ENCODE measurements at places on chromosomes 5 and 9.
A peak's percentile ranks its signal among the peaks of the same experiment; 100 is the strongest.

DNA sequence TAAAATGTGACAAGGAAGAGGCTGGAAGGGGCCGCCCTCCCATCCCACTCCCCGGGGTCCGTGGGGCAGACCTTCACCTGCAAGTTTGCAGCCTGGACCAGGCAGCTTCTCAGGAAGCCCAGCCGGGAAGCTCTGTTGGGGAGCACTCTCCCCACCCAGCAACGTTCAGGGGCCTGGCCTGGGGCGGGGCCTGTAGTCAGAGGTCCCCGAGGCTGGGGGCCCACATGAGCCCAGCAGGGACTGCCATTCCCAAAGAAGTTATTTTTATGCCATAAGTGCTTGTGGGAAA lies 32.7 kb upstream of the NOTCH1 start:
- DNase-seq: no peak

DNA sequence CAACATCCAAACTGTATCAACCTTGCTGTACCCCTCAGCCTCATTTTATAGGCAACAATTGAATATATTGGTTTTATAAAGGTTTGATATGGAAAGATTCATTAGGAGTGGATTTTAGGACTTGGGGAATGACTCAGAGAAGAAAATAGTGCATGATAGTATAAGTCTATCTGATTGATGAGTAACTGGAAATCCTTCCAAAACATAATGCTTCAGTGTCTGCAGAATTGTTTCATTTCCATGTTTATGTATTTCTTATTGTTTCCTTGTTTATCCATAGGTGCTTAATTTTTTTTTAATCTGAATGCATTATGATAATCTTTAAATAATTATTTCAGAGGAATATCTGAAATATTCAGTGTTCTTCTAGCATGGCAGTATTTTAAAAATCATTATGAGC lies 12.6 kb downstream of the JAK2 start:
- no peak for DNase-seq

DNA sequence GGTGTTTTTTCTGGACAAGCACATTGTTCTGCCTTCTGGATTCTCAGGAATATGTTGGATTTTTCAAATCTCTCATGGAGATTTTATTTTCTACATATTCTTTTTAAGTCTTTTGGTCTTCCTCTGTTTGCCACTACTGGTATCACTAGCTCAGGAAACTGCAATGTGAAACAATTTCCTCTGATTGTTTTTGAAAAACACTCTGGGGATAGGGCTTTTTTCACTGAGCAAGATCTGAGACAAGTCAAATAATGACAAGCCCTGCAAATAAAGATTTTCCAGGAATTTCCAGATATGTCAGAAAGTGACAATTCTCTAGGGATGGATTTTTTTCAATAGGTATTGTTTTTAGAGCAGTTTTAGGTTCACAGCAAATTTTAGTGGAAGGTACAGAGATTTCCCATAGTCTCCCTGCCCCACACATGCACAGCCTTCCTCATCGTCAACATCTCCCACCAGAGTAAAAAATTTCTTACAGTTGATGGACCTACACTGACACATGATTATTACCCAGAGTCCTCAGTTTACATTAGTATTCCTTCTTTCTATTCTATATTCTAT lies 86.9 kb upstream of the TMEM161B start:
- no peak for DNase-seq

- no peak for DNase-seq
These were observed 46.4 kb downstream of the SH3RF2 start for GRCh38 chr5:145982572-145983318.

DNA sequence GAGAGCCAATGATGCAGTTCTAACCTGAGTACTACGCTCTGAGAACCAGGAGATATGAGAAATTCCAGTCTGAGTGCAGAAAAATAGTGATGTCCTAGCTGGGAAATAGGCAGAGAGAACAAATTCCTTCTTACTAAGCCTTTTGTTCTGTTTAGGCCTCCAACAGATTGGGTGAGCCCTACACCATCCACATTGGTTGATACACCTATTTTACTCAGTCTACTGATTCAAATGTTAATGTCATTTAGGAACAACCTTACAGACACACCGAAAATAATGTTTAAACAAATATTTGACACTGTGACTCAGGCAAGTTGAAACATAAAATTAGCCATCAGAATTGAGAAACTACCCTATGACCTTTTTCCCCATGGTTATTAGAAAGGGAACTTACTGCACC lies 333.9 kb upstream of the IZUMO3 start:
- no peak for DNase-seq

- no peak for DNase-seq
These were observed 15.3 kb downstream of the MYMK start for GRCh38 chr9:133509179-133510083.

- no peak for DNase-seq
These were observed 208.5 kb downstream of the ROR2 start for GRCh38 chr9:91741522-91741921.

DNA sequence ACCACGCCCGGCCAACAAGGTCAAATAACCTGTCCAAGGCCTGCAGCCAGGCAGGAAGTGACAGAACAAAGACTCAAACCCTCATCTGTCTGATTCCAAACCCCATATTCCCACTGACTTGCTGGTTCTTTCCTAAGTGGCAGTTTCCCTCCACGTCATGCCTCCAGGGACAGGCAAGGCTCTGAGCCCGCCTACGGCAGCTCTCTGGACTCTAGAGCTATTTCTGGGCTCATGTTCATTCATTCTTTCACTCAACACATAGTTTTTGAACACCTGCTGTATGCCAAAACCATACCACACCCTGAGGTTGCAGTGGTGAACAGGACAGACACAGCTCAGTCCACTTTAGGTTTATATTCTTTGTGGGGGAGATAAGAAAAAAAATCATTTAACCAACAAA lies 5.2 kb upstream of the FBP1 start:
- DNase-seq: no peak

DNA sequence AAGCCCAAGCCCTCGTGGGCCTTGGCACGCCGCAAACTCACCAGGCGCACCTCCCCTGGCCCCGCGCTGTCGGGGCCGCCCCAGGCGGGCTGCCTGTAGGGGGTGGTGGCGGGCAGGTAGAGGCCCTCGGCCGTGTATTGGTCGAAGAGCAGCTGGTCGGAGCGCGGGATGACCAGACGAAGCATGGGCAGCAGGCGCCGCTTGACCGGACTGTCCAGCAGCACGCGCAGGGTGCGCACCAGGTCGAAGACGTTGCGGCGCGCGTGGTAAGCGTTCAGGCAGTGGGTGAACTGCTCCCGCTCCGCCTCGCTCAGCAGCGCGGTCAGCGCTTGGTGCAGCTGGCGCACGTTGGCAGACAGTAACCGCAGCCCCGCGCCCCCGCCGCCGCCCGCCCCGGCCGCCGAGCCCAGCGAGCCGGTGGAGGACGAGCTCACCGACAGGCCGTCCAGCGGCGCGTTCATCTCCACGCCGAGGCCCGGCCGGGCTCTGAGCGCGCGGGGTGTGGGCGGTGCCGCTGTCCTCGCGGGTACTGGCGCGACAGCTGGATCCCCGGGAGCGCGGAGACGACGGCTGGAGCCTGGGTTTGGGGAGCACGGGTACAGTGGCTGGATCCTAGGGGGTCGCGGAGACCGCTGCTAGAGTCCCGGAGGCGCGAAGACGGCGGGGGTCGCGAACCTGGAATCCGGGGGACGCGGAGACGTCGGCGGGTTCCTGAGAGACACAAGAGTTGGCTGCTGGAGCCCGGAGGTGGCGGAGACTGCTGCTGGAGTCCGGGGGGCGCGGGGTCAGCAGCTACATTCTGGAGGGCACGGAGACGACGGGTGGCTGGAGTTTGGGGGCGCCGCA lies 709 bp downstream of the WHRN start:
- DNase-seq: no peak

DNA sequence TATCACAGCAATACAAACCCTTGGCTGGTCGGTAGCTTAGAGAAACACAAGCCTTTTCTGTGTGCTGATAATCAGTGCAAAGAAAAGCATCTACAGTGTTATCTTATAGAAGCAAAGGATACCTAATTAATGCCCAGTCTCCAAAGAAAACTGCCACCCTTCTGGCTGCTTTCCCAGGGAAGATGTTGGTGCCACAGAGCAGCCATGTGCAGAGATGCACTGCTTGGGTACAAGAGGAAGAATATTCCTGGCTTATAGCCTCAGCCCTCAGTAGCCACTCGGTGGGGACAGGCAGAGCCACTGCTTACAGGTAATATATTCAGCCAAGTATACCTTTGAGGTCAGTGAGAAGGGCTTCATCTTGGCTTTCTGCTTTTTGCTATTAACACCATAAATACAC lies 185.3 kb downstream of the PCSK1 start:
- DNase-seq: no peak

DNA sequence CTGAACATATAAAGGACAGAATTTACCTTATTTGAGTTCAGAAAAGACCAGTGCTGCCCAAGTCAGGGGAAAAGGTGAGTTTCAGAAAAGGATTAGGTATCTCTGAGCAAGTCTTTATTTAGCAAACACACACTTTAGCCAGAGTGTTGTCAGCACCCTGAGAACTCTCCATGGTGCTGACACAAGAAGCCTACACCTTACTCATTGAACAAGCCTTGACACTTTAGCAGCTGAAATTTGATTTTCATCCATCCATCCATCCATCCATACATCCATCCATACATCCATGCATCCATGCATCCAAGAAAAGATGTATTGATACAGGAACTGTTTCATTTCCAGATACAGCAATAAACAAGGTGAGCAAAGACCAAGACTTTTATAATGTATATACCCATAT lies 311.2 kb downstream of the TRIM32 start:
- DNase-seq: no peak

DNA sequence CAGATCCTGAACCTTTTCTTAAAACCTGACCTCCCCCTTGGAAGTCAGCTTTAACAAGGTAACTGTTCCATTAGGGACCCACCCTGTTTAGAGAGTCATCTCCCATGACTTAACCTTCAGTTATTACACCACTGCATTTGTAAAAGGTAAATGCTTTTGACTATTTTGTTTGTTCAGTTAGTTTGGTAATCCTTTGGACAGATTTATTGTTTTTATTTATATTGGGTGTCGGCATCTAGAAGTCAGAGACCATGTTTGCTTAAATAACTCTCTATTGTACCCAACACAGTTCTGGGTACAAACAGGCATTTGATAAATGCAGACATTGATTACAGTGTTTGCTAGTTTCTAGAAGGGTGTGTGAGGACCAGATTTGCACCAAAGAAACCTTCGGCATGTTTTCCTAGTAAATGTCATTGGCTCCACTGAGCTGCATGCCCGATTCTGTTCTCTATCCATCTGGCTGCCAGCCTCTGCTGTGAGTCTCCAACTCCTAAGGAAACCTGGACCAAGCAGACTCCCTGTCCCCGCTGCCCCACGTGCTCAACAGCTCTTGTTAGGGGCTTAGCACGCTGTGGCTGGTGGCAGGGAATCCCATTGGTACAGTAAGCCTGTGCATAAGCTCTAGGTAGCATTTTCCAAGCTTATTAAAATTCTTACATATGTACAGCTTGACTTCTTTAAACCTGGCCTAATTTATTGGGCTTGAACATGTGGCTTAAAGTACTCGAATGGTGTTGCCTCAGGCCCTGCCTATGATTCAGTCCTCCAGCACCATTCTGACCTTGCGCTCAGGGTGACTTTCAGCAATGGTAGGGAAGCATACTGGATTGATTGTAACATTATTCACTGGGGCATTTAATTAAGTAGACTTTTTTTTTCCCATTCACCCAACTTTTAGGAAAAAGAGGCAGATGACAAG lies 6.6 kb downstream of the PCBD2 start:
- no peak for DNase-seq

GRCh38 chr5:124651663-124652513 lies 94.6 kb downstream of the ZNF608 start:
- DNase-seq: no peak

GRCh38 chr9:15295761-15296405 lies 11.1 kb downstream of the TTC39B start:
- DNase-seq: no peak

DNA sequence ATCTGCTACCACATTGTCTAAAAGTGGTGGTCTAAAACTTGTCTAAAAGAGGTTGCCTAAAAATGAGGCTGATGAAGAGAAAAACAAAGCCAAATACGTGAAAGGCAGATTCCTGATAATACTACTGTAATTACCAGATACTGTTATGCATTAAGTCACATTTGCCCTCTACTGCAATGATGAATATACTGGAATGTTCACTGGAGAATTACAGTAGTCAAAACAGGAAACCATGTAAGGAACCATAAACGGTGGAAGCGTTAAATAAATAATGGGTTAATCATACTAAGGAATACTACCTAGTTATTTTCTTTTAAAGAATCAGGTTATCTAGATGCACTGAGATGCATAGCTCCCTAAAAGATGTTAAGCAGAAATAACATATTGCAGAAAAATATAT lies 201.3 kb downstream of the MCTP1 start:
- no peak for DNase-seq

DNA sequence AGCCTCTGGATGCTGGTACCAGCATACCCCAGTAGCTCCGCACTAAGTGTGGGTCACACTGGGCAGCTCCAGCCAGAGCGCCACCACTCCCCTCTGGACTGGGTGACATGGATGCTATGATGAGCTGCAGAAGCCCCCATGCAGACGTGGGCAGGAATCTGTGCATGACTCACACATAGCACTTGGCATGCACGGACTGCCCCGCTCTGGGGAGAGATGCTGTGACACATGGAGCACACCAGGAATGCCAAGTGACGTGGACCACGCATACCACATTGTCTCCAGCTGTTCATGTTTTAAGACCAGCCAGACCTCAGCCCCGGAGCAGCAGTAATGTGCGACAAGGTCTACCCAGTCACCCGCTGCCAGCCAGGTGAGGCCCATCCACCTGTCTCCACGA lies 64.1 kb downstream of the SEMA4D start:
- DNase-seq: no peak

DNA sequence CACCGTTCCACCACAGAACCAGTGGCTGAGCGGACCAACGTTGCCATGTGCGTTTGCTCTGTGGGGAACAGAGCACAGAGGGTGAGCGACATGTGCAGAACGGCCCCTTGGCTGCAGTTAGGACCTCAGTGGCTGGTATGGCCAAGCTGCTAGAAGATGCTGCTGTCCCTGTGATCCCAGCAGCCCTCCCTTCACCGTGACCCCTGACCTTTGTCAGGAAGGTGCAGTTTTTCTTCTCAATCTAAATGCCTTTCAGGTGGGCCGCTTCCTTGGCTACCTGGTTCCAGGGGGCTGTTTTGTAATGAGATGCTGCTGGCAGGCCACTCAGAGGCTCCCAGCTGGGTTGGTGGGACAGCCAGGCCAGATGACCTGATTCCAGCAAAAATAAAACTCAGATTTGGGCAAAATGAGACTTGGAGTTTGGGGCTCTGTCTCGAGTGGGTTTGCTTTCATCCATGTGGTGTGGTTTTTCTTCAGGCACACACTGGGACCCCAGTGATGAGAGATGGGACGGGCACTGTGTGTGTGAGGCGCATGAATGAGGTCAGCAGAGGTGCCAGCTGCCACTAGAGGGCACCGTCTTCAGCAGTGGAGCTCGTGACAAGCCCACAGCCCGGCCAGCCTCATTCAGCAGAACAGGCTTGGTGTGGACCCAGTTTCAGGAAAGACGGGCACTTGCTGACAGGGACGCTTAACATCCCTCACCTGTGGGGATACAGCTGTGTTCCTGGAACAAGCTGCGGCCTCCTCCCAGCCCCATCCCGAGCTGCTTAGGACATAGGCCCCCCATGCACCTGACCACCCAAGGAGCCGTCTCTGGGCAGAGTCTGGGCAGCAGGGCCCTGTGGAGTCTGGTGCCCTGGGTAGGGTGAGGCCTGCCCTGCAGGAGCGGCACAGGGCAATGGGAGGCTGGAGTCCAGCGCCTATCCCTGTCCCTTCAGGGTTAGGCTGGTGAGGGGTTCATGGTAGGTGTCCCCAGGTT lies 4.1 kb downstream of the MRPS2 start:
- DNase-seq: peak; percentile 15

GRCh38 chr9:107309271-107309670 lies 26.2 kb downstream of the RAD23B start:
- no peak for DNase-seq

Data from stimulated activated CD8-positive, alpha-beta memory T cell treated with anti-CD3 and anti-CD28 coated beads, Interleukin-4, amount 100 ng/mL, for 4 hours (primary cell).